ENCODE measurements at places on chromosomes 3 and 15.
A peak's percentile ranks its signal among the peaks of the same experiment; 100 is the strongest.

DNA sequence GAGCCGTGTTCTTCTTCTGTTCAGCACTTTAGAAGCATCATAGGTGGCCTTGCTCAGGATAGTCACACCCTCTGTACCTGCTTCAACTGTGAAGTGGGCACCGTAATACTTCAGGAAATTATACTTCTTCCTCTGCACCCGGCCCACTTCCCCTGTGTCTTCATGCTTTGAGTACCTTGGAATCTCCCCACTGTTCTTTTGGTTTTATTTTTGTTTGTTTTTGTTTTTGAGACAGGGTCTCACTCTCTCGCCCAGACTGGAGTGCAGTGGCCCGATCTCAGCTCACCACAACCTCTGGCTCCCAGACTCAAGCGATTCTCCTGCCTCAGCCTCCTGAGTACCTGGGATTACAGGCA lies 1.7 kb downstream of the P2RY14 start:
- DNase-seq: no peak

DNA sequence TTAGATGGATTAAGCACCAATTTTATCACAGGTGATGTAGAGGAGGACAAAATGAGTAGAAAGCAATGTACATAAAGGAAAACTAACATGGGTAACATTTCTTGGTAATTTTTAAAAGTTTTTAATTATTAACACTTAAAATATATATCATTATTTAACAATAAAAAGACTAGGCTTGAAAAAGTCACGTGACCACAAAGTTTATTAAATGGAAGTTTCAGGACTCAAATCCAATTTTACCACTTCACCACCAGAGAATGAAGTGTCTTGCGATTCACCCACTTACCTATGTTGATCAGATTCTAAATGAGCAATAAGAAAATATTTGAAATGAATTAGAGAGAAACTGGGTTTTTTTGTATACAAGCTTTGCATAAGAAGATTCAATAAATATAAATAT lies 721.3 kb downstream of the GBE1 start:
- DNase-seq: no peak

DNA sequence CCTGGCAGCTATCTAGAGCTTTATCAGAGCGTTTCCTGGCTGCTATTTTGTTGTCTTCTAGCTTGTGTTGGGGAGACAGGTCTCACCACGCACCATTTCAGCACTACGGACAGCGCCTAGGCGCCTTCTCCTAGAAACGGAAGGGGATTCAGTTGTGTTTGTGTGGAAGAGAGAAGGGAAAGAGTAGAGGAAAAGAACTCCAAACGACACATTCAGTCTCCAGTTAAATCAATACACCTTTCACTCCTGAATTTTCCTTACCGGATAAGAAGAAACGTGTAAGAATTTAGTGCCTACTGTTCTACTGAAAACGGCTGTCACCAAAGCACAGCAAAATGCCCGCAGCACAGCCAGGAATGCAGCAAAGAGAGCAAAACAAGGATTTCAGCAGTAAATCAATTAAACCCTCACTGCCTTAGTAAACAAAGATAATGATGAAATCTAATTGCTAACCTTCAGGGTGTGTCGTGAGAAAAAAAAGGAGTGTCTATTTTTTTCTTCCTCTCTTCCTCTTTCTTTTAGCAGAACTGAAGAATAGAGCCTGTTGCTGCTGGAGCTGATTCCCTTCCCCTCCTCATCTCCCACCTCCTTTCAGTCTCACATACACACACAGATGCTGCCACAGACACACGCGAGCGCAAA lies 412 bp upstream of the CTXN2 start:
- peak; percentile 83 for DNase-seq

- DNase-seq: no peak
These were observed 309.2 kb downstream of the MAGI1 start for GRCh38 chr3:65729555-65729954.

- no peak for DNase-seq
These were observed 14.0 kb downstream of the RYK start for GRCh38 chr3:134236505-134237170.

GRCh38 chr3:8712045-8712907 lies 21.3 kb upstream of the CAV3 start:
- DNase-seq: no peak

- no peak for DNase-seq
These were observed 272.1 kb downstream of the UACA start for GRCh38 chr15:70491201-70491621.

DNA sequence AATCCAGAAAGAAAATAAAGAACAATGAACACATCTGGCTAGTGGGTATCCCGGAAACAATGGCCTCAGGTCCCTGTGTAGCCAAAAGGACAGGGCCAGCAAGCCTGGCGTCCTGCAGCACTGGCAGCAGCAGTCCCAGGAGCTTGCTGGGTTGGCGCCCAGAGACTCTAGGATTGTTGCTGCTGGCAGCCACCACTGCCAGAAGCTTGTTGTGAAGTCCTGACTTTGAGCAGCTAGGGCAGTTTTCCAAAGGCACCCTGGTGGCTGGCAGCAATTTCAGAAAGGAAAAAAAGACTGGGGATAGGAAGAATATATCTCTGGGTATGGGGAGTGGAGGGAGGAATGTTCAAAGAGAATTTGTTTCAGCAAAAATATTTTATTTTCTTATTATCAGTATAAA lies 11.3 kb downstream of the SHQ1 start:
- no peak for DNase-seq

DNA sequence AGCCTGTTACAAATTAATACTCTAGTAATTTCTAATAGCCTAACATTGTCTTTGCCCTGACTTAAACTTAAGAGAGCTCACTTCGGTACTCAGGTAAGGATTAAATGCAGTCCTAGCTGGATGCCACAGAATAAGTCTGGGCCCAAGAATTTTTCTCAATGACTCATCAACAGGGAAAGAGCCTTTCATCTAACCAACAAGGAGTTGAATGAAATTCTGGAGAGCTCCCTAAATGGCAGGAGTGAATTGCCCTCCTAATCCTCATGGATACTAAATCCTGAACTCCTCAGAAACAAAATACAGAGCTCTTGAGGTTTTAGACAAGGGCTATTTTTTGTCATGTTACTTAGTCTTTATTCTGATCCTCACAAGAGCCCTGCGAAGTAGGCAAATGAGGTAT lies 159.5 kb downstream of the PLCH1 start:
- DNase-seq: no peak

DNA sequence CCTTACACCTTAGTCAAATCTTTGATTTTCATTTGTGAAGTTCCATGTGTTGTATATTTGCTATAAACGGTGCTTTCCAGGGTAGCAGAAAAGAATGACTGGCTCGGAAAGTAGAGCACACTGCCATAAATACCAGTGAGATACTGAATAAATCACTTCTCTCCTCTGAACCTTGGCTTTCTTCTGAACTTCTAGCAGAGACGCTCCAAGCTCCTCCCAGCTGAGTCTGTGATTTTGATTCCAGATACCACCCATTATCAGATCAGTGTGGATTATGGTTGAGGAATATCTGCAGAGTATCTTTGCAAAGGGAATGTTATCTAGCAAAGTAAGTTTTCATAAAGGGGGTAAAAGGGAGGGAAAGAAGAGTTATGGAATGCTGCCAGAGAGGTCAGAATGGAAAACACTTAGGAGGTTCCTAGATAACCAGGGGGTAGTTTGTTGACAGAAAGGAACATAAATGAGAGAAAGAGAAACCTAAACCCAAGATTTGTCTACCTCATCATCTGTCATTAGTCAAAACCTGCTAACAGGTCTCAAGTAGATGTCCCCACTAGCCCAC lies 98.5 kb upstream of the PSMD6 start:
- DNase-seq: no peak

- DNase-seq: no peak
These were observed 76.3 kb upstream of the FAM98B start for GRCh38 chr15:38377636-38378035.

- DNase-seq: peak; percentile 69
These were observed 61.3 kb upstream of the CMTM8 start for GRCh38 chr3:32176989-32177701.

- DNase-seq: no peak
These were observed 292.7 kb upstream of the PROK2 start for GRCh38 chr3:72077473-72078259.

GRCh38 chr3:94525043-94525442 lies 462.2 kb downstream of the NSUN3 start:
- DNase-seq: no peak

GRCh38 chr3:194112120-194113106 lies 23.5 kb upstream of the HES1 start:
- no peak for DNase-seq

GRCh38 chr3:141412087-141412935 lies 44.0 kb downstream of the ZBTB38 start:
- no peak for DNase-seq

DNA sequence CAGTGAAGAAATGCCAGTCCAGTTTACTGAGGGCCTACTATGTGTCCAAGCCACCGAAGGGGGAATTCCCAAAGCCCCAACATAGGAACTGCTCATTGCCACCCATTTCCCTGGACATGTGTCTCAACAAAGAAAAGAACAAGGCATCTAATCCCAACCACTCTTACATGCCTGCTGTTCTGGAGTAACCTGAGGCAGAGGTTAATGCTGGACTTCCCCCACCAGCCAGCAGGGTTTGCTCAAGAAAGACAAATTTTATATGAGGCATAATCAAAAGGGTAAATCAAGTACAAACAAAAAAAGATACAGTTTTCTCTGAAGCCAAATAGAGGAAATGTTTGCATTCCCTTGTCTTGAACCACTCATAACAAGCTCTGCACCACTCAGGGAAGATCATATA lies 4.1 kb downstream of the ADCY5 start:
- no peak for DNase-seq

GRCh38 chr3:89612027-89612426 lies 504.6 kb downstream of the EPHA3 start:
- DNase-seq: no peak

GRCh38 chr3:127254033-127254644 lies 33.7 kb downstream of the PRR20G start:
- DNase-seq: no peak

DNA sequence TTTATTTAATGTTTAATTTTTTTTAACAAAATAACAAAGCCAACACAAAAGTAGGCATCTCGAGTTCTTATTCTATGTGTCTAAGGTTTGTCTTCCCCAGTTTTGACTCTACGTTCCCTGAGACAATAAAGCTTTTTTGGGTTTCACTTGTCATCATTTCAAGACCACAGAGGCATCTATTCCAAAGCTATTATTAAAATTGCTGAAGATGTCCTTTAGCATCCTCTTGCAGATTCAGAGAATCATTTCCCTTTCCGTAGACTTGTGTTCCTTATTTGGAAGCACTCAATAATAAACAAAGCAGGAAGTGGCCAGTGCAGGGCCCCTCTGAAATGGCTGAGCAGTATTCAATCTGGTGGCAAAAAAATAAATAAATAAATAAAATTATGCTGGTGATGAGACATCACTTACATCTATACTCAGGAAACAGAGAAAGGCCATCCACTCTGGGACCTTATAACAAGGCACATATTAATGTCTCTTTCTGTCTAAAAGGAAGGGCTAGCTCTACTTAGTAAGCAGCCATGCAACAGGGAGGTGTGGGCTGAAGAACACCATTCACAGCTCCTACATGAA lies 362.3 kb downstream of the WDR72 start:
- DNase-seq: no peak

- DNase-seq: no peak
These were observed 166.2 kb downstream of the CHDH start for GRCh38 chr3:53680028-53680427.

DNA sequence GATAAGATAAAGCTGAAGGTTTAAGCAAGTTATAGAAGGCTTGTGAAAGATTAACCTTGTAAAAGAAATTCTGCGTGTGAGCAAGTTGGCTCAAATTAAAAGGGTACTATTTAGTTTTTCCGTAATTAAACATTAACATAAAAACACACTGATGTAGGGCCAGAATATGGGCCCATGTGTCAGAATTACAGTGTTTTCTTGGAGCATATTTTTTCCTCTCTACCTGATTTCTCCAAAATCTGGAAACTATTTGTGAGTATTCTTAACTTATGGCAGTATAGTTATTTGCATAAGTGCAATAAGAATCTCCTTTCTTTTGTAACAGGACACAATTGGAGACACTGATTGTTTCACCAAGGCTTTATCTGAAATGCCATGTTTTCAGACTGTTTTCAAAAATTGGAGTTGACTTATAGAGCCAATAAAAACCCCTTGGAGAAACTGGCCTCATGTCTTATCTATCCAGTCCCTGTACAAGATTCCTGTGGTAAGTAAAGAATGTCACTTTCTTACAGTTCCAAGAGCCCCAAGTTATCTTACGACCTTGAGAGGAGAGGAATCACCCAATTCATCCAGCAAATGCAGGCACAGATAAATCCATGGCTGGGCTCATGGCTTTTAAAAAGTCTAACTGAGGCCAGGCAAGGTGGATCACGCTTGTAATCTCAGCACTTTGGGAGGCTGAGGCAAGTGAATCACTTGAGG lies 47.8 kb upstream of the P2RY1 start:
- no peak for DNase-seq

DNA sequence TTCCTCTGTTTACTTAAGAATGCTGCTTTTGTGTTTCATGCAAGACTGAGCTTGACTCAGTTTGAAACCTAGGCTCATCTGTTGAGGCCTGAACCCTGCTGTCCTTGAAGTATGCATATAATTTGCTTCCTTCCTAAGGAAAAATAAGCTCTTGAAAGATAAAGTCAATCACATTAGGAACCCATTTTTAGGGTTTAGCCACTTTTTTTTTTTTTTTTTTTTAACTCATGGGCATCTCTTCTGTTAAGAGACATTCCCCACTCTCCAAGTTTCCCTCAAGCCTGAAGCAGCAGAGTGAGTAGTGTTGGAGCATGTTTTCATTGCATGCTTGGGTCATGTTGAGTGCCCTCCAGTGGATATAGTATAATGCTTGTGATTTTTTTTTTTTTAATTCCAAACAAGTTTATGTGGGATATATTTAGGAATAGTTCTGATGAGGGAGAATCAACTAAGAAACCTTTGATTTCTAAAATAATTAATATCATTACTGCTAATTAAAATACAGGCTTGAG lies 3.6 kb downstream of the CTNNB1 start:
- no peak for DNase-seq

- DNase-seq: no peak
These were observed 12.5 kb upstream of the CSPG4 start for GRCh38 chr15:75725006-75725718.

DNA sequence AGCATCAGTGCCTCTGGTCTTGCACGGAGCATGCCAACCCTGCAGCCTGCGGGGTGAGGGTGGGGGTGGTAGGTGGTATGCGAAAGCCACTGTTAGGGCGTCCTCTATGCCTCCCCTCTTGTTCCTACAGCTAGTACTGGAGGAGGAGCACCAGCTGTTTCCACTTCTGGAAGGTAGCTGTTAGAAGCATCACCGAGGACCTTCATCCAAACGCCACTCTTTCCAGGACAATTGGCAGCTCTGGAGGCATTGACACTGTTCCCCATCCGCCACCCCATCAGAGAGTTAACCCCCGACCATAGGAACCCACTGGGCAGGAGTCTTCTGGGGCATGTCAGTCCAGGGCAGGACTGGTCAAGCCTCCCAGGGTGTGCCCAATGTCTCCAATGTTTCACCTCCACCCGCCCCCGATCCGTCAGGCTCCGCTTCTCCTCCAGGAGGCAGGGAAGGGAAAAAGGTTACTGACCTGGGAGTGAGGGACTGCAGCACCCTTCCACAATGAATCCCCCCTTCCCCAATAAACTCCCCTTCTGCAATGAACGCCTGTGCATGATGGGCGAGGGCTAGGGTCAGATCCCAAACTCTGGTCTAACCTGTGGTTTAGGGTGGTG lies 487 bp downstream of the DUOX2 start:
- no peak for DNase-seq

- DNase-seq: no peak
These were observed 6.3 kb downstream of the EIF4A2 start for GRCh38 chr3:186789554-186790260.
